ENCODE measurements at places on chromosomes 7 and 10.

DNA sequence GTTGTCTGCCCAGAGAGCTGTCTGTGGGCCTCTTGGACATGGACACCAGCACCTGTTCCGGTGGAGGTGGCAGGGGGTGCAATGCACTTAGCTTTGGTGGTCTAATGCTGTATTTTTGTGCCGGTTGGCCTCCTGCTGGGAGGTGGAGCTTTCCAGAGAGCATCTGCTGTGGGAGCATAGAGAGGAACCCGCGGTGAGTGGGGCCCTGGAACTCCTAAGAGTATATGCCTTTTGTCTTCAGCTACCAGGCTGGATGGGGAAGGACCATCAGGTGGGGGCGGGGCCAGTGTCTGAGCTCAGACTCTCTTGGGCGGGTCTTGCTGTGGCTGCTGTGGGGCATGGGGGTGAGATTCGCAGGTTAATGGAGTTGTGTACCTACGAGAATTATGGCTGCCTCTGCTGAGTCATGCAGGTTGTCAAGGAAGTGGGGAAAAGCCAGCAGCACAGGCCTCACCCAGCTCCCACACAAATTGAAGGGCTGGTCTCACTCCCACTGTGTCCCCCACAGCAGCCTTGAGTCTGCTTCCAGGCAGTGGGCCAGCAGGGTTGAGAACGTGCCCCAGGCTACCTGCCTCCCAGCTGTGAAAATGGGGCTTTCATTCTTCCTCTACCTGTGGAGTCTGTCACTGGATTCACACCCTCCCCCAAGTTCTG is 29.0 kb downstream of the JAKMIP3 start:
- peaks cover 62% of the 10 kb centered on the region for H3K27me3 ChIP-seq
- no peaks in the 10 kb centered on the region for H3K4me1 ChIP-seq
- H3K27ac ChIP-seq = no peak overlapping the region
- no peak for DNase-seq

- H3K4me3 ChIP-seq = no peak overlapping the region
- no peak for DNase-seq
- H3K36me3 ChIP-seq = peaks cover 69% of the 10 kb centered on the region
- no peaks in the 10 kb centered on the region for H3K27me3 ChIP-seq
These were observed 90.5 kb downstream of the EZH2 start for GRCh38 chr7:148793590-148793989.

DNA sequence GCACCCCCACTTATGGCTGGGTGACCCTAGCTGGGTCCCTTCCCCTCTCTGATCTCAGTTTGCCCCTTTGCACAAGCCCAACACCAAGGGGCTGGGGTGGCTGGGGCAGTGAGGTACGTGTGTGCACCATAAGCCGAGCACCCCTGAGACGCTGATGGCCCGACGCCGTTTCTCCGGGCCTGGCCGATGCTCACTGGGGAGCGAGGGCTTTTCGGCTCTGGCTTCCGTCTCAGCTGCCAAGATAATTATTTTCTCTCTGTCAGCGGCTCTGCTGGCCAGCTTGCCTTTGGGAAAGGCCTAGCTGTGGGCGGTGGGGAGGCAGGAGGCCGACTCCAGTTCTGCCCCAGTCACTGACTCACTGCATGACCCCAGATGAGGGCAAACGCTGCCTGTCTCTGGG is 91.0 kb downstream of the ZMIZ1 start:
- DNase-seq = no peak
- H3K4me1 ChIP-seq = peaks cover 4% of the 10 kb centered on the region
- H3K4me3 ChIP-seq = no peak overlapping the region
- H3K27me3 ChIP-seq = no peaks in the 10 kb centered on the region

DNA sequence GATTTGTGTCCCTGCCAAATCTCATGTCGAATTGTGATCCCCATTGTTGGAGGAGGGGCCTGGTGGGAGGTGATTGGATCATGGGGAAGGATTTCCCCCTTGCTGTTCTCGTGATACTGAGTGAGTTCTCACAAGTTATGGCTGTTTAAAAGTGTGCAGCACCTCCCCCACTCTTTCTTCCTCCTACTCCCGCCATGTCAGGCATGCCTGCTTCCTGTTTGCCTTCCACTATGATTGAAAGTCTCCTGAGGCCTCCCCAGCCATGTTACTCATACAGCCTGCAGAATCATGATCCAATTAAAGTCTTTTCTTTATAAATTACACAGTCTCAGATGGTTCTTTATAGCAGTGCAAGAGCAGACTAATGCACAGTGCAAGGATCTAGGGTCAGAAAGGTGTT is 75.4 kb downstream of the CALD1 start:
- H3K27me3 ChIP-seq = no peaks in the 10 kb centered on the region
- H3K27ac ChIP-seq = no peak overlapping the region
- no peak overlapping the region for H3K4me3 ChIP-seq
- H3K4me1 ChIP-seq = no peaks in the 10 kb centered on the region

- no peaks in the 10 kb centered on the region for H3K27me3 ChIP-seq
- peaks cover 5% of the 10 kb centered on the region for H3K36me3 ChIP-seq
- DNase-seq = no peak
- peaks cover 9% of the 10 kb centered on the region for H3K4me1 ChIP-seq
These were observed 51.3 kb downstream of the HIP1 start for GRCh38 chr7:75687246-75688088.

GRCh38 chr7:158550394-158550700 is 37.3 kb downstream of the PTPRN2 start:
- H3K4me1 ChIP-seq = no peaks in the 10 kb centered on the region
- DNase-seq = no peak
- no peak overlapping the region for H3K27ac ChIP-seq
- peaks cover 58% of the 10 kb centered on the region for H3K27me3 ChIP-seq

Measured in effector memory CD8-positive, alpha-beta T cell (primary cell).